ENCODE measurements at places on chromosomes 3 and 15.

DNA sequence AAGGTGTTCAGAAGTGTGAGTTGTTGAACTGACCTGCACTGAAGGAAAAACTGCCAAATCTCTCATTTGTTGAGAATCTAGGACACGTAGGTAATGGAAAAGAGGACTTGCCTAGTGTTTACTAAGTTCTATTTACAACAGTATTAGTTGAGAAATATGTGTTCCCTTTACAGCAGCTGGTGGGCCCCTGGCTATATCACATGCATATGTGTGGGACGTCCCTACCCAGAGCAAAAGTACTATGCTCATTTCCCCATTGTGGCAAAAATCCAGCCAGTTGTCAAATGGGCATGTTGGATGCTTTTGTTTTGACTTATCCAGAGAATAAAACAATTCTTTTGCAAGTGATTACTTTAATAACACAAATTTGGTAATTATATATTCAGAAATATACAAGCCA is 113.3 kb upstream of the PTX3 start:
- DNase-seq, result no peak

DNA sequence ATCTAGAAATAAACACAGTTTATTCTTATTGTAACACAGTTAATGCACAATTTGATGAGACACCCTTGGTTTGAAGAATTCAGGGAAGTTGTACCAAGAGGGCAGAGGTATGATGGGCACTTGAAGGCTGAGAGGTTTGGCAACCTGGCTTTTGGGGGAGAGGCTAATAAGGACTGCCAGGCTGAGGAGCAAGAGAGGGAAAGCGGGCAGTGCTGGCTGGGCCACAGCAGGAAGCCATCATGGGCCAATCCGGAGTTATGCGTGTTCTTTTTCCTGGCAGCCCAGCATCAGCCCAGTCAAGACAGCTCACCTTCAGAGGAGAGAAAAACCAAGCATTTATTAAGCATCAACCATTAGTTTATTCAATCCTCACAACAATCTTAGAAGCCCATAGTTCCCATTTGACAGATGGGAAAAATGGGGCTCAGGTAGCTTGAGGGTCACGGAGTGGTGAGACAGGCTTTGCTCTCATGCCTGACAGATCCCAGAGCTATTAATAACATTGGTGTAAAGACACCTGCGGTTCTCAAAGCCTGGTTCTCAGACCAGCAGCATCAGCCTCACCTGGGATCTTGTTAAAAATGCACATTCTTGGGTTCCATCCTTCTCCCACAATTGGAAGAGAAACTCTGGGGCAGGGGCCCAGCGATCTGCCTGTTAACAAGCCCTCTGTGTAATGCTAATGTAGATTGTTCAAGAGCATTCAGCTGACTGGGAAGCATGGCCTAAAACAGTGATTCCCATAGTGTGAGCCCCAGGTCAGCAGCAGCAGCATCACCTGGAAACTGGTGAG is 183.7 kb downstream of the NTRK3 start:
- no peak for DNase-seq

- no peak for DNase-seq
Observed at GRCh38 chr3:51942603-51943450, 664 bp downstream of the PARP3 start.

- peak; percentile 28 for DNase-seq
Observed at GRCh38 chr3:16337856-16338540, 73.0 kb downstream of the OXNAD1 start.

- no peak for DNase-seq
Observed at GRCh38 chr15:27479296-27480140, 508.5 kb downstream of the GABRG3 start.

DNA sequence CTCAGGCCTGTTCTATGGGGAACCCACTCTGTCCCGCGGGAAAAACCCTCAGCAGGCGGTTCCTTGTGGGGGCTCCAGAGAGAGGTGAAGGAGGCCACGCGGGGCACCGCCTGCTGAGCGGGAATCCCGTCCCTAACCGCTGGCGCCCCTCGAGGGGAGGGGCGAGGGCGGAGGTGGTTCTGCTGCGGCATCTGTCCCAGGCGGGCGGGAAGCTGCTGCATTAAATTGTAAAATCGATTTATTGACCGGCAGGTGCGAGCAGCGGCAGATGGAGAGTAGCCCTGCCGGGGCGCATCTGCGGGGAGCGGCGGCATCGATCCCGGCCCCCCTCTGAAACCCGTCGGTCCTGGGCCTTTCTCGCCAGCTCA is 3.7 kb upstream of the DLL4 start:
- DNase-seq, result no peak

DNA sequence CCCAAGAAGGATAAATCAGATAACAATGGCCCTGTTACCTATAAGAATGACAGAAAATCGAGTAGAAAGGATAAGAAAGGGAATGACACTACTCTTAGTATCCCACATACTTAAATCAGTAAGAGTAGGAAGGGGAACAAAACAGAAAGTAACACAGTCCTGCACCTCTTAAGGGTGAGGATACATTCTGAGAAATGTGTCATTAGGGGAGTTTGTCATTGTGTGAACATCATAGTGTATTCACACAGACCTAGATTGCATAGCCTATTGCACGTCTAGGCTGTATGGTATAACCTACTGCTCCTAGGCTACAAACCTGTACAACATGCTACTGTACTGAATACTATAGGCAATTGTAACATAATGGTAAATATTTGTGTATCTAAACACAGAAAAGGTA is 142.6 kb downstream of the PLCH1 start:
- DNase-seq, result no peak

DNA sequence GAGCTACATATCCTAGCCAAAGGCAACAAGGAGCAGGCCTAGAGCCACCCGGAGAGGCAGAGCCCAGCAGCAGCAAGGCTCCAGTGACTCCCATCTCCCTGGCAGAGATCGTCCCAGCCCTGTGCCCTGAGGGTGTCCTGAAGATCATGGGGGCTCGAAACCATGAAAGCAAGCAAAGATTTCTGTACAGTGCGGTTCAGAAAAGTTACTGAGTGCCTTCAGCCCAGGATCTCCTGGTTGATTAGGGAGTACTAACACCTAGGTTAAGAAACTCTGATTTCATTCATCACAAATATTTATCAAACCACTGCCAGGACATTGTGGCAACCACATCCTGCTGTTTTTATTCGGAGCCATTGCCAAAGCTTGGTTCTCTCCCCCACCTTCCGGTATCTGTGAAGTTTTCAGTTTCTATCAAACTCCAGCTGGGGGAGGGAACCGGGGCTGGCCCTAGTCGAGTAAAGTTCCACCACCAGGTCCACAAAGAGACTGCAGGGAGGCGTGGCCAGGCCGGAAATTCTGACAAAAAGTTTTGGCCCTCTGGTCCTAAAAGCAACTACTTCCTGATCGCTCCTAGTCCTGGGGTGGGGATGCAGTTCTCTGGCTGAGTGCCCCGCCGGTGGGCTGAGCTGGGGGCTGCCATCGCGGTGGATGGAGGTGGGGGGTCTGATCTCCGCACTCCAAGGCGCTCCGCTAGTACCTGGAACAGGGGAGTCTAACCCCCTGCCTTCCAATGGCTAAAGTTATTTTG is 1.2 kb downstream of the RAB43 start:
- DNase-seq, result peak; percentile 81

DNA sequence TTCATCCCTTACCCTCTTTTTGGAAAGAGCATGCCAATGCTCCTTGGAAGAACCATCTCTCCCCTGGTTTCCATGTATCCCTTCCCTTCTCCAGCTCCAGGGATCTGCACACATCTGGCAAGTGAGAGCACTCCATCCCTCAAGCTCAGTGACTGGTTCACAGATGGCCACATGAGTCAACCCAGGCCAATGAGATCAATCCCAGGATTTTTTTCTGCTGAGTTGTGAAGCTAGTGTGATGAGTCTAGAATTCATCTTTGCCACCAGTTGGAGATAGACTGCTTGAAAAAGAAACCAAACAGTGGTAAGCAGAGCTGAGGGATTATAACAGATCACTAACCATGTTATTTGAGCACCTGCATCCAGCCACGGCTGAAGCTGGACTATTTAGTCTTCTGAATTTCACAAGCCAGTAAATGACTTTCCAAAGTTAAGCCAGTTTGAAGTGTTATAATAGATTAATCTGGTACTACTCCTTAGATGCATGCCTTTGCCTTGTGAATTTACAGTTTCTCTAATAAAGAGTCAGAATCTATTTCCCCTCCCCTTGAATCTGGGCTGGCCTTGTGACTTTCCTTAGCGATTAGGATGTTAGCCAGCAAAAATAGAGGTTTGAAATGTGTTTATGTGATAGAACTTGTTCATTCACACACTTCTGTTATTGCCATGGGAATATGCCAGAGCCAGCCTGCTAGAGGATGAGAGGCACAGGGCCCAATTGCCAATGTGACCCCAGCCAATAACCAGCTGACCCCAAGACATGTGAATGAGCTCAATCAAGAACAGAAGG is 159.8 kb downstream of the WNT5A start:
- DNase-seq, result no peak

- no peak for DNase-seq
Observed at GRCh38 chr3:114452256-114452655, 158.4 kb downstream of the TIGIT start.

- no peak for DNase-seq
Observed at GRCh38 chr15:80800067-80800466, 20.9 kb downstream of the CEMIP start.

GRCh38 chr3:14545251-14545635 is 5.1 kb upstream of the GRIP2 start:
- DNase-seq, result no peak

DNA sequence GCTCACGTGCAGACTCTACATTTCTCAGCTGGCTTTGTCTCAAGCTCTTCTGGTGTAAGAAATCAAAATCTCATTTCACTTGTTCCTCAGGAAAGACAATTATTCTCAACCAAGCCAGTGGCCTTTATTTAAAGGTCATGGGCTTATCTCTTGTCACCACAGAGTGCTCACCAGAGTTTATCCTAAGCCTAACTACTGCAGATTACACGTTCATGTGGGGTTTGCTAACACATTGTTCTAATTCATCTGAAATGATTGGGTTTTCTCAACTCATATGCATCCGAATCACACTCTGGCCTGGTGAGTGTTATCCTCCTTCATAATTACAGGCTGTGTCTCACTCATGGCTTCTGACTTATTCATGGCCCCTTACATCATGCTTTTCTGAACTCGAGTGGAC is 83.3 kb upstream of the TSC22D2 start:
- no peak for DNase-seq

- DNase-seq, result no peak
Observed at GRCh38 chr3:70006089-70006488, 6.6 kb downstream of the SAMMSON start.

- DNase-seq, result no peak
Observed at GRCh38 chr15:93135997-93136397, 47.0 kb upstream of the RGMA start.

GRCh38 chr3:124064050-124064449 is 72.1 kb upstream of the ROPN1 start:
- no peak for DNase-seq

- DNase-seq, result no peak
Observed at GRCh38 chr3:34277110-34277509, 478.7 kb downstream of the PDCD6IP start.

- DNase-seq, result peak; percentile 60
Observed at GRCh38 chr3:49839193-49839809, 17.1 kb downstream of the TRAIP start.

- no peak for DNase-seq
Observed at GRCh38 chr3:195806211-195806915, 5.4 kb downstream of the MUC4 start.

DNA sequence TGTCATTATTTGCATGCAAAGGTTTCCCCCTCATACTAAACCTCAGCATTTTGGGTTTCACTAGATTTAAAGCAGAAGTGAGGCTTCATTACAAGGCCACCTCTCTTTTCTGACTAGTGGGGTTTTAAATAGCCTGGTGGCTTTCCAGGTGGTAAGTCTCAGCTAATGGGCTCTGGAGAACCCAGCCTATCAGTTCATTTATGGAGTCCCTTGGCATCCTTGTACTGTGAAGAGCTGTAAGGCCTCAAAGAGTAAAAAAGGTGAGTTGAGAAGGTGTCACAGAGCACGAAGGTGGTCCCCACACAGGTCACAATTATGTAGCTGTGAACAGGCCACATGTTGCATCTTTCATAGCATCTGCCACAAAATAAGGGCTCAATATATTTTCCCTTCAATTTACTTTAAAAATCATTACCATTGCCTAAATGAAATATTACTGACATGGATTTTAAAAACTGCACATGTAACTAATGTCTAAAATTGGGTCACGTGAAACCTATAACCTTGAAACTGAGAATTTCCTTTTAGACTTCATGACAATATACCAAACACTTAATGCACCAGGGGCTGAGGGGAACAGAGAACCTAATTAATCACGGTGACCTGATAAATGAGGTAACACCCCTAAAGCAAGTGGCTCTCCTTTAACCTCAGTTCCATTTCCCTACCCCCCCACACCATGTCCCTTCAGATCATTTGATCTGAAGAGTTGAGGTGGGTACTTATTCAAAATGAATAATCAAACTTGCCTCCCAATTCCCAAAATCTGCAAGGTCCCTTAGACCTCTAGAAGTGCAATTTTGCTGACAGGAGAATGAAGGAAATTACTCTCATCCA is 1.3 kb downstream of the NGLY1 start:
- DNase-seq, result no peak

DNA sequence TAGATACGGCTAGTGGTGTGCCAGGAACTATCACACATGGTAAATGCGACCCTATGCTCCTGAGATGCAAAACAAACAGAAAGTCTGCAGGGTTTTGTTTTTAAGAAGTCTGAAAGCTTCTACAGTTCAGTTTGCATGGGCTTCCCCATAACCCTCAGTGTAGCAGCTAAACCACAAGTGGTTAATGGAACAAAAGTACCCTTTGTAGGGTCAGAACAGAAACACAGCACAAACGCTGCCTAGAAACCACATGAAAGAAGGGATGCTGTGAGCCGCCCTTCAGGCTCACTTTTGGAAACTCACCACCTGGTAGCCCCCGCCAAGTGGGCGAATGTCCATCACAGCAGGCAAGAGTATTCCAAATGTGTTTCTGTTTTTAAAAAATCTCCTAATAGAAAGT is 46.2 kb downstream of the CTDSPL start:
- DNase-seq, result no peak

GRCh38 chr3:23999012-23999641 is 54.0 kb downstream of the NR1D2 start:
- DNase-seq, result peak; percentile 14

- no peak for DNase-seq
Observed at GRCh38 chr3:135229018-135229495, 434.0 kb downstream of the EPHB1 start.

Data from stimulated activated CD8-positive, alpha-beta memory T cell treated with anti-CD3 and anti-CD28 coated beads, Interleukin-7, amount 100 ng/mL, for 48 hours (primary cell).